ENCODE measurements at places on chromosomes 16 and 17. TPM values are rescaled to one million over a fixed set of nuclear protein-coding genes. Genes with fewer than 3 reads are reported as not detected.
A peak's percentile ranks its signal among the peaks of the same experiment; 100 is the strongest.

Gene PPP1R1B
- total RNA-seq: not detected

- no peak overlapping the region for H3K27ac ChIP-seq
- peaks cover 31% of the 10 kb centered on the region for H3K36me3 ChIP-seq
Measured at GRCh38 chr16:68948230-68948910, 105.0 kb downstream of the TANGO6 start.

DNA sequence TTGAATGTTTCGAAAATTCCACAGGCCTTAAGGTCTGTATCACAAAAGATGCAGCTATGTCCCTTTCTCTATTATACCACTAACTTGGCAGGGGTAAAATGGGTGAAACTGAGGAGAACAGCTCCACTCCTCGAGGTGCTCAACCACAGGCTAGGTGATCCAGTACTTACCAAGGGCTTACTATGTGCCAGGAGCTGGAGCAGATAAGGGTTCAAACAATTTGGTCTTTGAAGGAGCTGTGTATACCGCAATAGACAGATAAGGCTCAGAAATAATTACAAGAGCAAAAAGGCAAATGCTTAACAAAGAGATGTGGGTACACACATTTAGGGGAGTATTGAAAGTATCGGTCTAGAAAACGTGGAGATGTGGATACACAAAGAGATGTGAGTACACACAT lies 1.5 kb downstream of the XPO6 start:
- peak; percentile 66 for DNase-seq

Gene OTOP2
- not detected for total RNA-seq

- no peak overlapping the region for H3K4me3 ChIP-seq
- peaks cover 25% of the 10 kb centered on the region for H3K4me1 ChIP-seq
- H3K27me3 ChIP-seq: peaks cover 2% of the 10 kb centered on the region
- DNase-seq: no peak
- H3K36me3 ChIP-seq: no peaks in the 10 kb centered on the region
Measured at GRCh38 chr16:28504707-28505404, 1.8 kb downstream of the IL27 start.

DNA sequence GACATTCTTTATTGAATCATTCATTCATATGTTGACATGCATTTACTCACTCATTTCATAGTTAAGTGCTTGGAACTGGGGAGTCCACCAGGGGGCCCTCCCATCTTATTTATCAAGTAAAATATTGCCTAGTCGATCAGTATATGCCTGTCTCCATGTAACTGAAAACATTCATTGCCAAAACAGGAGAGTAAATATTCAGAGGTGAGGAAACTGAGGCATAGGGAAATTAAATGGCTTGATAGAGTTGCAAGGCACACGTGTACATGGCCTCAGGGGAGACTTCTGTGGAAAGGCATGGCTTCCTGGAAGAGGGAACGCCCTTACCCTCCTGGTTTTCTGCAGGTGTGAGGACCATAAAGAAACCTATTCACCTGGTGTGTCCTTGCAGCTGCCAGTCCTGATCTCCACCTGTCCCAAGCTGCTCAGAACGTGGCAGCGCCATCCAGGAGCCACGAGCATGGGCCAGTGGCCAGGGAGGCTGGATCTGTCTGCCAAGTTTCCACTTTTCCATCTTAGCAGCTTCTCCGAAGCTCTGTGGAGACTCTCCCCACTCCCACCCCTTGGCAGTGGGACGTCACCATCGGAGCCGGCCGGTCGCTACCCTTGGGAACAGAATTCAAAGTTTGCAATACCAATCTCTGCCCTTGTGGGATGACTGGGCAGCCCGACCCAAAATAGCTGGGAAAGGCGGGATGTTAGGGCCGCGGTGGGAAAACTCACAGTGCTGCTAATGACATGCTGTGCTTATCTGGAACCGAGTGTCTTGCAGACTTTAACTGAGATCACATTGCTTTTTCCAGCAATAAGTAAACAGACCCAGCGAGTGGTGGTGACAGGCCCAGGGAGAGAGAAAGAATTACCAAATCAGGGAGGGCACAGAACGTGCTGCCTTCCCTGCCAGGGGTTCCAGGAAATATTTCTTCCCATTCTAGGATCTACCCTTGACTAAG lies 4.1 kb upstream of the C1QTNF1 start:
- H3K36me3 ChIP-seq: no peaks in the 10 kb centered on the region
- DNase-seq: peak; percentile 80
- H3K27ac ChIP-seq: no peak overlapping the region
- peaks cover 6% of the 10 kb centered on the region for H3K4me1 ChIP-seq

DNA sequence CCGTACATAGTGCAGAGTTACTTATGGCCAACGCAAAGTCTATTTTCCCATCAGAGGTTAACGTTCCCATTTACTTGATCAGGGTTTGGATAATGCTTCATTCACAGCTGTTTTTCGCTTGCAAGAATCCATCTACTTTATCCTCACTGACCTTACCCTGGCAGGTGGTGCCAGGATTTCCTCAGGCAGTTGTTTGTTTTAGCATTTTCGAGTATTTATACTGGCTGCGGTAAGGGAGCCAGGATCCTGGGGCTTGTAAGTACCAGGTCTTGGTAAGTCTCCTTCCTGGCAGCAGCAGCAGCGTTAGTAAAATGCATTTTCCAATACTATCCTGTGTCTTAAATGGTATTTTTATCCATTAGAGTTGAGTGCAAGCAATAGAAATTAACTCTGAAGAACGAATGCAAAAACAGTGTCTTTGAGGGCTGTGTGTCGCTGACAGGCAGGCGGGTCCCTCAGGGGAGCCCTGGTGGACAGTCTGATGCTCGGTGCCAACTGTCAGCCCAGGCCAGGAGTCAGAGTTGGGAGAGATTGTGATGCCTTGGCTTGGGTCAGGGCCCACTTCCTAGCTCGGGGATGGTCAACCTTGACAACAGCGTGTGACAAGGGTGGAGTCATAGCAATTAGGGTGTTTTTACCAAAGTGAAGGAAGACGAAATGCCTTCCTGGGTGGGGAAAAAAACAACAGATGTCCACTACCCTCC lies 92.4 kb upstream of the HSBP1 start:
- no peak overlapping the region for H3K27ac ChIP-seq
- H3K36me3 ChIP-seq: no peaks in the 10 kb centered on the region
- H3K27me3 ChIP-seq: no peaks in the 10 kb centered on the region
- H3K4me3 ChIP-seq: no peak overlapping the region

DNA sequence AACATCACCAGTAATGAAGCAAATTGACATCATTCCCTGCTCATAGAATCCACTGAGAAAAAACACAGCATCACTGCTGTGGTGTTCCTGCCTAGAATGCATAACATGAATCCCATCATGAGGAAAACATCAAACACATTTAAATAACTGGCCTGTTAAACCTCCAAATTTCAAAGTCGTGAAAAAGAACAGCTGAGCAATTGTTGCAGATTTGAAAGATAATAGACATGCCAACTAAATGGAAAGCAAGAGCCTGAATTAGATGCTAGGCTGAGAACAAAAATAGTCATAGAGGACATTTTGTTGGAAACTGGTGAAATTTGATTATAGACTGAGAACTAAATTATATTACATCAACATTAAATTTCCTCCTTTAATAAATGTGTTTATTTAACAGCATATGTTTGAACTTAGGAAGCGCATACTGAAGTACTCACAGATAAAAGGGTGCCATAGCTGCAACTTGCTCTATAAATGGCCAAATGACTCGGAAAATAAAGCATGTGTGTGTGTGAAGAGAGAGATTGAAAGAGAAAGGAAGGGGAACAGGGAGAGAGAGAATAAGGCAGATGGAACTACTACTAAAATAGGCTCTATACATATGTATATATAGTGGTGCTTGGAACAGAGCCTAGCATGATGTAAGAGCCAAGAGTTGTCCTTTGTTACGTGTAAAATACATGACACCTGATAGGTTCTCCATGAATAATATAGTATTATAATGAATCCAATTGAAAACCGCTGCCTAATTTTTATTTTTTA lies 305.0 kb upstream of the MON1B start:
- H3K4me1 ChIP-seq: no peaks in the 10 kb centered on the region
- H3K27ac ChIP-seq: no peak overlapping the region
- no peaks in the 10 kb centered on the region for H3K27me3 ChIP-seq
- no peak overlapping the region for H3K4me3 ChIP-seq
- no peaks in the 10 kb centered on the region for H3K36me3 ChIP-seq

GRCh38 chr17:47719411-47720152 lies 13.5 kb upstream of the TBX21 start:
- H3K36me3 ChIP-seq: no peaks in the 10 kb centered on the region
- DNase-seq: peak; percentile 89
- H3K27ac ChIP-seq: peak overlapping the region; percentile 93
- H3K4me3 ChIP-seq: peak overlapping the region; percentile 76
- peaks cover 79% of the 10 kb centered on the region for H3K4me1 ChIP-seq

DNA sequence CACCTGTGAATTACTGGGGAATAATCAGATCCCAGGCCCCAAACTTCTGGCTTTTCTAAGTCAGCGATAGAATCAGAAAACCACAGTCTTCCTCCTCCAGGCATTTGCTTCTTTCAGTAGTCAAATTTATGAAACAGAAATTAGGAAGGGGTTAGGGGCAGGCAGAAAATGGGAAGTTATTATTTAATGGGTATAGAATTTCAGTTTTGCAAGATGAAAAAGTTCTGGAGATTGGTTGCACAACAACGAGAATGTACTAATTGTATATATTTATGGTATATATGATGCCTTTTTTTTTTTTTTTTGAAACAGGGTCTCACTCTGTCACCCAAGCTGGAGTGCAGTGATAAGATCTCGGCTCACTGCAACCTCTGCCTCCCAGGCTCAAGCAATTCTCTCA lies 23.5 kb downstream of the ORC6 start:
- no peak for DNase-seq
- H3K4me1 ChIP-seq: no peaks in the 10 kb centered on the region
- H3K27me3 ChIP-seq: peaks cover 9% of the 10 kb centered on the region
- H3K36me3 ChIP-seq: no peaks in the 10 kb centered on the region
- H3K27ac ChIP-seq: no peak overlapping the region
